ENCODE measurements at places on chromosomes 1 and 21.

- DNase-seq = no peak
Observed at GRCh38 chr1:198399452-198399851, 141.0 kb downstream of the ATP6V1G3 start.

DNA sequence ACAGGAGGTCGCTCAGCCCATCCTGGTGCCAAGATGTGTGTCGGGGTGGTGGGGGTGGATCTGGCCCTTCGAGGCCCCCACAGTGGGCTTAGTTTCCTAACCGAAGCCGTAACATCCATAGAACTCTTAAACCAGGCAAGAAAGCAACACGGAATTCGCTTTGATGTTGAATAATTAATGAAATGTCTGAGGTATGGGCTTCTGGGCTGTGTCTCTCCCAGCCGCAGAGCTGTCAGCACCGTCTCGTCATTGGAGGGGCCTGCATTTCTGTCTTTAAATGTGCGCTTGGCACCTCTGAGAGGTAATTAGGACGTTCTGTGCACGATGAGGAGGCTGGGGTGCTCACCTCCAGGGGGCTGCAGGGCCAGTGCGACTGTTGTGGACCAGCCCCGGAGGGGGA, 13.3 kb upstream of the PLCH2 start:
- DNase-seq = no peak

GRCh38 chr1:210800301-210800700, 333.6 kb downstream of the KCNH1 start:
- no peak for DNase-seq

- DNase-seq = no peak
Observed at GRCh38 chr1:176379626-176380339, 83.2 kb upstream of the PAPPA2 start.

GRCh38 chr1:178220094-178220493, 126.2 kb downstream of the RASAL2 start:
- DNase-seq = no peak

DNA sequence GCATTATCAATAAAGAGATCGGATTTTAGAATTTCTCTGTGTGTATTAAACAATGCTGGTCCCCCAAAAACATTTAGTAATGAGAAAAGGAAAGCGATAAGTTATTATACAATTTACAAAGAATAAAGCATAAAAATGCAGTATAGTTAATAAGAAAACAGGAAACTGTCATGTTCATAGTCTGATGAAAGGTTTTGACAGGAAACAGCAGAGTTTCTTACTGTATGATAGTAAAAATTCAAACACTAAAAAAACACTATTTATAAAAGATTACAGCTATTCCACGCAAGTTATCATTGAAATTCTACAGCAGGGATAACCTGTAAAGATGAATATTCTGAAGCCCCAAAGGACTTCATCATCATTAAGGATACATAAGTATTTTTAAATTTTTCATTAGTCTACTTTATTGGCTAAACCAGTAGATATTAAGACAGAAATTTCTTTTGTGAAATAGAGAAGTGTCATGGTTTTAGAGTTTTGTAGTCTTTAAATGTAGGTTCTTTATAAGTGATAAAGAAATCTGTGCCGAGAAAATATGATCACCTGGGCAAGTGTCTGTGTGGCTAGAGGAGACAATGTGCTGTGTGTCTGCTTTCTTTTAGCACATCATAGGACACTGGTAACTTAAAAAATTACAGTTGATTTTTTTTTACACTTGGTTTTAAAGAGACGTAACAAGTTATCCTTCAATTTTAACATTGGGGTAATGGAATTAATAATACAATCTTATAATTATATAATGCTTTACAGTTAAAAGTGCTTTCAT, 49.7 kb upstream of the GFI1 start:
- no peak for DNase-seq

GRCh38 chr1:236604905-236605806, 840 bp upstream of the HEATR1 start:
- DNase-seq = no peak

DNA sequence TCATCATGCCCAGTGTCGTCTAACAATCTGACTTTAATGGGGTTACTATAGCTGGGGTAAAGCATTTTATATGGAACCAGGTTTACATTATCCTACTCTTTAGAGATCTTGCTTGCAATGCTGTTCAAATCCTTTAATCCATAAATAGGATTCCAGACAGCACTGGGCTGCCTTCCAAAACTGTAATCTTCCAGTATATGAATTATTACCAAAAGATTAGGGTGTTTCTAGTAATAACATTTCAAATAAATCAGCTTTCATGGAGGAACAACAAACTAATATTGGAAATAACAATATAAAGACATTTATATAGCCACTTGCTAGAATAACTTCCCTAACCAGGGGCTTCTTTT, 88.6 kb upstream of the PLXNA2 start:
- no peak for DNase-seq

DNA sequence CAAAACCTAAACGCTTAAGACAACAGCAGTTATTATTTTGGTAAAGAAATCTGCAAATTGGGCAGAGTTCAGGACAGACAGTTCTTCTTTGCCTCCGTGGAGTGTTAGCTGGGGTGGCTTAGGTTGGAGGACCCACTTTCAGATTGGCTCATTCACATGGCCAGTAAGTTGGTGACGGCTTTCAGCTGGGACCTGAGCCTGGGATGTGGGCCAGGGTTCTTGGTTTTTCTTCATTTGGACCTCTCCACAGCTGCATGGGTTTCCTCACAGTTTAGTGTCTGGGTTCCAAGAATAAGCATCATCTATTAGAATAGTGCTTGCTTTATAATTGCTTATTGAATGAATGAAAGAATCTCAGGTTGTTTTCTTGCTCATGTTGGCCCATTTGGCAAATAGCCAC, 72.2 kb downstream of the ATF6 start:
- no peak for DNase-seq

GRCh38 chr1:74162333-74162732, 35.6 kb downstream of the LRRIQ3 start:
- DNase-seq = no peak

GRCh38 chr1:241356519-241357365, at the start of gene RGS7:
TSS of gene RGS7 (minus strand) at chr1:241357205.
- DNase-seq = peak; percentile 97

- no peak for DNase-seq
Observed at GRCh38 chr1:76260279-76260678, 185.7 kb downstream of the ST6GALNAC3 start.

DNA sequence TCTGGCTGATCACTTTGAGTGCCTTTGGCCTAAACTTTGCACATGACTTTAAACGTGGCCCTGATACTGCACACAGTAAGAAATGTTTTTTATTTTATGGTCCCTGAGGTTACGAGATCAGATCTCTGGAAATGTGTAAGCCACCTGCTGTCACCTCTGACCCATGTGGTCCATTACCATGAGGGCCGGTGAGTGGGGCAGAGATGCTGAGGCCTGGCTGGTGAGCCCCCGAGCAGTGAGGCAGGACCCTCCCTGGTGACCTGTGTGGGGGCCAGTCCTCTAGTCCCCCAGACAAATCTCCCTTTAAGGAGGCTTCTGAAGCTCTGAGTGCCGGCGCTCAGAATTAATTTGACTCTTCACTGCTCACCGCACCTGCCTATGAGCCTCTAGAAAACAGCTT, 12.4 kb downstream of the TFF3 start:
- DNase-seq = no peak

DNA sequence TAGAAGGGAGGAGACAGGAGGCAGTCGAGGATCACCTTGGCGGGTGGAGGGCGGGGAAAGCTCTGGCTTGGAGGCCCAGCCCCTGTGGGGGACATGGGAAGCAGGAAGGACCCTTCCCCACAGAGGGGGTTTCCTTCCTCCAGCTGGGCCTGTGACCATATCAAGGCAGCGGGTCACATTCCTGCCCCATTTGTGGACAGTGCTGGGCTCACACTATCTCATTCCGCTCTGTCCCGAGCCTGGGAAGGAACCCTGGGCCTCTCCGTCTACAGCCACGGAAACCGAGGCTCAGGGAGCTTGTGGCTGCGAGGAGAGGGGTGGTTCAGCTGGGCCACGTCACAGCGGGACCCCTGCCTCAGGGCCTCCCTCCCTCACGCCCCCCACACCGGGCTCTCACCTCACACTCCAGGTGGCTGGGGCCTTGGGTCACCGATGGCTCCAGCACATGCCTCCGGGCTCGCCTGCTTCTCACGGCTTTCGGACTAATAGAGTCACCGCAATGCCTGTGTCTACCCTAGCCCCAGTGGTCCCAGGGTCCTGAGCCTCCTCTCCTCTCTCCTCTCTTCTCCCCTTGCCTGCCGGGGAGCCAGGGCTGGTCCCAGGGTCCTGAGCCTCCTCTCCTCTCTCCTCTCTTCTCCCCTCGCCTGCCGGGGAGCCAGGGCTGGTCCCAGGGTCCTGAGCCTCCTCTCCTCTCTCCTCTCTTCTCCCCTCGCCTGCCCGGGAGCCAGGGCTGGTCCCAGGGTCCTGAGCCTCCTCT, 56.4 kb downstream of the SLC19A1 start:
- no peak for DNase-seq

GRCh38 chr1:234237393-234237792, 135.9 kb upstream of the COA6 start:
- no peak for DNase-seq

DNA sequence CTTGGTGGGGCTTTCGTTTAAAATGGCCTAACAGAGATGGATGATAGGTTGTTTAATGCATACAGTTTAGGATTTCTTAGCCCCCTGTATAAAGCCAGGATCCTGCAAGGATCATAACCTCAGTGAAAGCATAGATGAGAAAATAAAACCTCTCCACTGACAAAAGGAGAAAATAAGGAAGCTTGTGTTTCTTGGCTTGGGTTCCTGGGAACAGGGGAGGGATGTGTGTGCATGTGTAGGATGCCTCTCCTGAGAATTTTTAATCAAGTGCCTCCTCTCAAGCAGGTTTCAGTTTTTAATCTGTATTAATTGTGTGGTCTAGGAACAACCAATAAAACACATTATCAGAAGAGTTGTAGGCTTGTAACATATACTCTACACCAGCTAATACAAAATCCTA, 26.1 kb downstream of the PRKACB start:
- no peak for DNase-seq

- DNase-seq = no peak
Observed at GRCh38 chr1:164794356-164794755, 235.4 kb downstream of the PBX1 start.

DNA sequence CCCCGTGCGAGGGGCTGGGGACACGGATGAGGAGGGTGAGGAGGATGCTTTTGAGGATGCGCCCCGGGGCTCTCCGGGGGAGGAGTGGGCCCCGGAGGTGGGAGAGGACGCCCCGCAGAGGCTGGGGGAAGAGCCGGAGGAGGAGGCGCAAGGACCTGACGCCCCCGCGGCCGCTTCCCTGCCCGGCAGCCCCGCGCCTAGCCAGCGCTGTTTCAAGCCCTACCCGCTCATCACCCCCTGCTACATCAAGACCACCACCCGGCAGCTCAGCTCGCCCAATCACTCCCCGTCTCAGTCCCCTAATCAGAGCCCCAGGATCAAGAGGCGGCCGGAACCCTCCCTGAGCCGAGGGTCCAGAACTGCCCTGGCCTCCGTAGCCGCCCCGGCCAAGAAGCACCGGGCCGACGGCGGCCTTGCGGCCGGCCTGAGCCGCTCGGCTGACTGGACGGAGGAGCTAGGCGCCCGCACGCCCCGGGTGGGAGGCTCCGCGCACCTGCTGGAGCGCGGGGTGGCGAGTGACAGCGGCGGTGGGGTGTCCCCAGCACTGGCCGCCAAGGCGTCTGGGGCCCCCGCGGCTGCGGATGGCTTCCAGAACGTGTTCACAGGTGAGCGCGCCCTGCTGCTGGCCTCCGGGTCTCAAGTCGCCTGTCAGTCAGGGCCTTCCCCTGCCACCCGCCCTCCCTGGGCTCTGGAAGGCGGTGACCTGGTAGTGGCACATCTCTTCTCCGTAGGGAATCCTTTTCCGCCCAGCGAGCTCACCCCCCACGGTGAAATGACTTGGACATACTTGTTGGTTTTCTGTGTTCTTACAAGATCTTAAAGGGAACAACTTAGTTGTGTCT, 1.7 kb downstream of the FMN2 start:
- DNase-seq = peak; percentile 79

DNA sequence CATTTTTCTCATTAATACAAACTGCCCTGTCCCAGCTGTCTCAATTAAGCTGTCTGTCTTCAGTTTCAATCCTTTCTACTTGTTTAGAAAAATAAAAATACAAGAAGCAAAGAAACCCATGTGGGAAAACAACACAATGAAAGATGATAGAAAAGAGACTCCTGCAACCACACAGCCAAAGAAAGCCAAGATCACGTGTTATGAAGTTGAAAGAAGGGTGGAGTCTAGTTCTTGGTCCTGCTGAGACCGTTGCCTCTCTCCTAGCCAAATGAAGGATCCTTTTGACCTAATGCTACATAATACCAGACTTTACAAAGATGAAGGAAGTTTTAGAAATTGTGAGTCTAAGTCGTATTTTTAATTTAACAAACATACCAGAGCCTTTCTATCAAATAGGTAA, 218.8 kb upstream of the RRP15 start:
- DNase-seq = no peak

DNA sequence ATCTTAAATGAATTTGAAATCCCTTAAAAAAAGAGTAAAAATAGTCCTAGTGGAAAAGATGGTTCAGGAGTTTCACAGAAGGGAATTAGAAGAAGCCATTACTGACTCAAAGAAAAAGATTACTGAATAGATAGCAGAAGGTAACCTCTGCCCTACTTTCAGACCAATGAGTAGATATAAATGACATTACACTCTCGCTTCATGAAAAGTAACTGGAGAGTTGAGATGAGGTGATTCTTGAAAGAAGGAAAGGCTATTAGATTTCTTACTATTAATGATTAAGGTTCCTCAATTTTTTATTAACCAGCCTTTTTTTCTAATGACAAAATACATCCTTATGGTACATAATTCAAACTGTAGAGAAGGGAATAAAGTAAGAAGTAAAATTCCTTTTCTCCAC, 28.3 kb downstream of the CCN1 start:
- DNase-seq = no peak

GRCh38 chr21:34621434-34622350, 6.8 kb upstream of the RCAN1 start:
- no peak for DNase-seq

DNA sequence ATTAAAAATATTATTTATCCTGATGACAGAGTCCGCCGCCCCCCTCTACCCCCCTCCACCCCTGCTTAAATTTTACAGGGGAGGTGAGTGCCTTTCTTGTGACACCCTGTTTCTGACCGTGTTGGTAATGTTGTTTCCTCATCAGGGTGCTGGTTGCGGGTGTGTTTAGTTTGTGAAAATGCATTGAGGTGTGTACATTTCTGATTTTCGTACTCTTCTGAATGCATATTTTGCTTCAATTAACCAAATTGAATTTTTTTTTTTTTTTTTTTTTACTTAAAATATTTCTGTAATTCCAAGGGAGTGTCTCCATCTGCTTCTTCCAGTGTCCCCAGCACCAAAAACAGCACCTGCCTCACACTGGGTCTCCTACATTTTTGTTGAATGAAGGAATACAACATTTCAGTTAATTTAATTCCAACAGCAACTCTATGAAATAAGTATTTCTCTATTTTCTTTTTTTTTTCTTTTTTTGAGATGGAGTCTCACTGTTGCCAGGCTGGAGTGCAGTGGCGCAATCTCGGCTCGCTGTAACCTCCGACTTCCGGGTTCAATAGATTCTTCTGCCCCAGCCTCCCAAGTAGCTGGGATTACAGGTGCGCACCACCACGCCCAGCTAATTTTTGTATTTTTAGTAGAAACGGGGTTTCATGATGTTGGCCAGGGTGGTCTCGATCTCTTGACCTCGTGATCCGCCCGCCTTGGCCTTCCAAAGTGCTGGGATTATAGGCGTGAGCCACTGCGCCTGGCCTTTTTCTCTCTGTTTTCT, 5.6 kb upstream of the SLC2A1 start:
- DNase-seq = no peak
